ENCODE measurements at places on chromosomes 6 and 20.

DNA sequence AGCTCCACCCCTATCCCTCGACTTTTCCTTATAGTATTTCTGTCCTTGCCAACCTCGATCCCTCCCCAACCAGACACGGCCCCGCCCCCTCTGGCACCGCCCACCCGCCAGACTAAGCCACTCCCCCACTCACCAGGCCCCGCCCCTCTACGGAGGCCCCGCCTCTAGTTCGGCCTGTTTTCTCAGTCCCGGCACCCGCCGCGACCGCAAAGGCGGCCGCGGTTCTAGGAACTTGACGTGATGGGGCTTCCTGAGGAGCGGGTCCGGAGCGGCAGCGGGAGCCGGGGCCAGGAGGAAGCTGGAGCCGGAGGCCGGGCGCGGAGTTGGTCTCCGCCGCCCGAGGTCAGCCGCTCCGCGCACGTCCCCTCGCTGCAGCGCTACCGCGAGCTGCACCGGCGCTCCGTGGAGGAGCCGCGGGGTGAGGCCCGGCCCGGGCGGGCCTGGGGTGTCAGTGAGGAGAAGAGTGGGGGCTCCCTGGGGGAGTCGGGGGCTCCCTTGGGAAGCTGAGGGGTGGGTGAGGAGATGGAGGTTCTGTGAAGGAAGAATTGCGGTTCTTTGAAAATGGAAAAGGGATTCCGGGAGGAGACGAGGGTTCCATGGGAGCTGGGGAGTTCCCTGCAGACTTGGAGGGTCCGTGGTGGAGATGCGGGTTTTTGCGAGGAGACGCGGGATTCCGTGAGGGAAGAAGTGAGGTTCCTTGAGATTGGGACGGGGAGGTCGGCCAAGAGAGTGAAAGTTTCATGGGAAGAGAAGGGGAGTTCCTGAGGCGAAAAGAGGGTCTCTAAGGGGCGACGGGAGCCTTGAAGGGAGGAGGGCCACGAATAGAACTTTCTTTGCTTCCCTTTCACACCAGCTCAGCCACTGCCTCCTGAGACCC lies at the start of gene ACSS2:
TSS of gene ACSS2 (plus strand) at position 207 of the 877 bp plus-strand sequence. CDS start at position 241, 34 bp downstream.
- peak; percentile 88 for DNase-seq

DNA sequence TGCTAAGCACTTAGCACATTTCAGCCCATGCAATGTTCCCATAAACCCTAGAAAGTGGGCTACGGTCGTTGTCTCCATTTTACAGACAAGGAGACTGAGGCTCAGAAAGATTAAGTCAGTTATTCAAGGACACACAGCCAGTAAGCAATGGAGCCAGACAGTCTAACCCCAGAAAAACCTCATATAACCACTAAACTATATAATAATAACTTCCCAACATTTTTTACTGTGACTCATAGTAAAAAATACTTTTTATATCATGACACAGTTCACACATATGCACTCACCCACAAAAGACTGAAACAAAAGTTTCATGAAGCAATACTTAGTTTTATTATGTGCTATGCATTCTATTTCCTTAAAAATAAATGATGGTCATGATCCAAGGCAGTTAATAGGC lies 66.2 kb upstream of the EYA2 start:
- no peak for DNase-seq

- DNase-seq: no peak
Measured at GRCh38 chr6:67615796-67616195, 1019.3 kb upstream of the ADGRB3 start.

DNA sequence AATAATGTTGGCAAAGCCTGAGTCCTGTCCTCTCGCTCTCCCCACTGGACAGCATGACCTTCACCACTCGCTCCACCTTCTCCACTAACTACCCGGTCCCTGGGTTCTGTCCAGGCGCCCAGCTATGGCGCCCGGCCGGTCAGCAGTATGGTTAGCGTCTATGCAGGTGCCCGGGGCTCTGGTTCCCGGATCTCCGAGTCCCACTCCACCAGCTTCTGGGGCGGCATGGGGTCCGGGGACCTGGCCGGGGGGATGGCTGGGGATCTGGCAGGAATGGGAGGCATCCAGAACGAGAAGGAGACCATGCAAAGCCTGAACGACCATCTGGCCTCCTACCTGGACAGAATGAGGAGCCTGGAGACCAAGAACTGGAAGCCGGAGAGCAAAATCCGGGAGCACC lies 20.5 kb downstream of the RNF114 start:
- no peak for DNase-seq

DNA sequence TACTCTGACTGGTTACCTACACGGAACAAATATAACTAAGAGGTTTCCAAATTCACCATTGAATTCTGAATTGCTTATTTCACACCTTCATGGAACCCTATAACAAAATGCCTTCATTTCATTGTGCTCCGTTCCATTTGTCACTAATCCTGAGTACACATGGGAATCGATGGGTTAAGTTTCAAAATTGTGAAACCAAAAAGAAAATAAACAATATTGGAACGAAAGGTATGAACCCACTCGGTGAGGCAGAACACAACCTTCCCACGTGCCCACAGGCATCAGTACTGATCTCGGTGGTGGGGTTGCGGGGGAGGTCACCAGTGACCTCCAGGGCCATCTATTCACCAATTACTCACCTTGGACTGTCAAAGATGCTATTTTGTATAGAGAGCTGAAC lies 34.0 kb downstream of the PLAGL1 start:
- no peak for DNase-seq

DNA sequence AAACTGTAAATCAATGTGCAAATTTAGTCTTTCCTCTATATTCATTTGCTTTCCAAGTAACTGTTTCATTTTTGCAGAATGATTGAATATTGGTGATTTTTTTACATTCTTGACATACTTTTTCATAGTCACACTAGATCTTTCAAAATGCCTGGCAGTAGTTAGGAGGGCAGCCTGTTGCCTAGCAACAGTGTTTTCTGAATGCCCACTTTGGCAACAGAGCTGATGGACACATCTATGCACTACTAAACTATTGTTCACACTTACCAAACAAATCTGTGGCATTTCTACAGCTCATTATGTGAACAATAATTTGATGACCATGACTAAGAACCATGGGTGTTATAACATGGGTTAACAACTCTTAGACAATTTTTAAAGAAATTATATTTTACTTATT lies 438.0 kb upstream of the IMPG1 start:
- no peak for DNase-seq

- no peak for DNase-seq
Measured at GRCh38 chr6:167997642-167998041, at the start of gene KIF25. TSS of gene KIF25 (plus strand) at chr6:167997671. CDS start at chr6:168029586, 31,915 bp downstream.

- DNase-seq: no peak
Measured at GRCh38 chr6:46539866-46540265, 48.6 kb upstream of the RCAN2 start.

DNA sequence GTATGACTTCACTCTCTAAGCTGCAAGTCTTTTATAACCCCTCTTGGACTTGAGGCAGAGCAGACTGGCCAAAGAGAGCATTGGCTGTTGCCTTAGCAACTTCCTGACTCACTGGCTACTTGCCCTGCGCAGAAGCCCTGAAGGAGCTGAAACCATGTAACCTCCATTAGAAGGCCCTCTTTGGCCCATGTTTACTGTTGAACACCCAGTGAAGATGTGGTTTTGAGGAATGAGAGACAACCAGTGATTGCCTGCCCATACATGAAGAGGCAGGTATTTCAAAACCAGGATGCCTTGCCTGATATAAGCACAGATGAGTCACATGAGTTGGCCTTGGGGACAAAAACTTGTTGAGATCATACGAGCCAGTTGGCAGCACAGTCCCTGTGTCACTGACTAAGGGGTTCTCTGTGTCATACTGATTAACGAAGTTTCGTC lies 182.5 kb downstream of the EDN1 start:
- DNase-seq: no peak

DNA sequence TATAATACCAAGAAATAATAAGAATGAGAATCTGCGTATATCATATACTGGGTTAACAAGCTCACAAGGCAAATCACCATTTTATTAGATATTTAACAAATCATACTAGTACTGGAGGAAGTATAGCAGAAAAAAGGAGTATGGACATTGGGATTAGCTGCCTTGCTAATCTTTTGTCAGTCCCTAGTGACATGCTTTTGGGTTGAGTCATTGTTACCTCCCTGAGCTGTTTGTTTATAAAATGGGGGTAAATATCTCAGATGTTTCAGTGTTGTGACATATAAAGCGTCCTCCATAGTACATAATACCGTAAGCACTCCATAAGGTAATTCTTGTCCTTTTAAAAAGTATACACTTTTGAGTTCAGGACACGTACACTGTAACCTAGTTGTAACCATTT lies 107.0 kb downstream of the ESR1 start:
- DNase-seq: no peak

GRCh38 chr6:22082218-22082617 lies 214.6 kb downstream of the PRL start:
- no peak for DNase-seq

GRCh38 chr6:93036835-93037234 lies 382.5 kb downstream of the EPHA7 start:
- no peak for DNase-seq

- DNase-seq: no peak
Measured at GRCh38 chr20:17969278-17969883, 563 bp downstream of the MGME1 start.

GRCh38 chr6:12577124-12577850 lies 139.3 kb upstream of the PHACTR1 start:
- DNase-seq: no peak

GRCh38 chr6:29726001-29726400 lies 2.8 kb downstream of the HLA-F start:
- no peak for DNase-seq

DNA sequence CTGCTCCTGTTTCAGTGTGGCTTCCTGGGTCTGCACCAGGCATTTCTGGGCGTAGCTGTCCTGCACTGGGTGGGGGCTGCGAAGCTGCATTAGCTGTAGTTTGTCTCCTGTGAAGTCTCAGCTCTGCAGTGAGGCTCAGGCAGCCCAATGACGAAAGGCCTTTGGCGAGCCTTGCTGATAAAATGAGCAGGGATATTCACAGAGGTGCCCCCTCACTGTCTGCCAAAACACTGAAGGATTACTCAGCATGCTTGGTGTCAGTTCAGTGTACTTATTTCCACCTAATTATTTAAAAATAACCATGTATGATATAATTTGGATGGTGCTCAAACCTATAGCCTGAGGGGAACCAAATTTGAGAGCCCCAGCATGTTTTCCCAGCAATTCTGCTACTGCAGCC lies 73.5 kb downstream of the ECT2L start:
- DNase-seq: no peak
